ENCODE measurements at places on chromosomes 16 and 17.

DNA sequence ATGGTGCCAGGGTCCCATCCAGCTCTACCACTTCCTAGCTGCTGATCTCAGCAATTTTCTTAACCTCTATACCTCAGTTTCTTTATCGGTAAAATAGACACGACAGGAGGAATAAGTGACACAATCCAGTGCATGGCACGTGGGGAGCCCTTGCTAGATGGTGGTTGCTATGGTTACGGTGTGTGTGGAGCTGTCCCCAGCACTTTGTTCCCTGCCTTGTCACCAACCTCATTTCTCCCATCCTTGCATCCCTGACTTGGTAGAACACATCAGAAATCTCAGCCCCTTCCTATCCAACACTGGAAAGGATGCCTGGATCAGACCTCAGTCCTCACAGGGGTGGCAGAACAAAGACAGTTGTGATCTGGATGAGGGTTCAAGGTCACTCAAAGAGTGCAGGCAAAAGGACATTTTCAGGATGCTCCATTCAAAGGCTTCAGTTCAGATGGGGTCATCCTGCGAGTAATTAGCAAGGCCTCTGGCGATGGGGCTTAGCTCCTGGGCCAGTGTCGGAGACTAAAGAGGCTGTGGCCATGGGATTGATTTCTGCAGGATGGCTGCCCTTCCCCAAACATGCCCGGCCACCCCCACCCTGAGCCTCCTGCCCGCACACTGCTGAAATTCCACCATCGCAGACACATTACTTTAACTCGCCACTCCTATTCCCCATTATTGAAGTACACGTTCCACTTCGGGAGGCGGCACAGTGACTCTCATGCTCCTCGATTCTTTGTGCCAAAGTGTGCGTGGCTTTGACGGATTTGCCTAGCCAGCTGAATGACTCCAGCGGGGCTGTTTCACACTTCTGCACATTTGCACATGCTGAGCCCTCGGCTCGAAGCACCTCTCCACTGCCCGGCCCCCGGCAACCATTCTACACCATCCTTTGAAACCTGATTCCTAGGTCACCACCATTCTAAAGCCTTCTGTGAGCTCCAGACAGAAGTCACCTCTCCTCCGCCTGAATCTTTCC lies 40.3 kb downstream of the WNT3 start:
- DNase-seq: no peak

DNA sequence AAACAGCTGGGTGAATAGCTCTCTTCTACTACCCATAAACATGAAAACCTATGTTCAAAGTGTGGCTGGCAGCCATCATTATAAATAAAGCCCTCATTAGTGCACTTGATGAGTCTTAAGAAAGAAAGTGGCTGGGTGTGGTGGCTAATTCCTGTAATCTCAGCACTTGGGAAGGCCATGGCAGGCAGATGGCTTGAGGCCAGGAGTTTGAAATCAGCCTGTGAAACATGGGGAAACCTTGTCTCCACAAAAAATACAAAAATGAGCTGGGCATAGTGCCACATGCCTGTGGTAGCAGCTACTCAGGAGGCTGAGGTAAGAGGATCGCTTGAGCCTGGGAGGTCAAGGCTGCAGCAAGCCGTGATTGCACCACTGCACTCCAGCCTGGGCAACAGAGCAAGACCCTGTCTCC lies 28.3 kb upstream of the APPBP2 start:
- DNase-seq: no peak

GRCh38 chr17:75756451-75757085 lies 8.4 kb downstream of the GALK1 start:
- DNase-seq: no peak

- no peak for DNase-seq
These were observed 21.2 kb downstream of the SAP30BP start for GRCh38 chr17:75688209-75688825.

DNA sequence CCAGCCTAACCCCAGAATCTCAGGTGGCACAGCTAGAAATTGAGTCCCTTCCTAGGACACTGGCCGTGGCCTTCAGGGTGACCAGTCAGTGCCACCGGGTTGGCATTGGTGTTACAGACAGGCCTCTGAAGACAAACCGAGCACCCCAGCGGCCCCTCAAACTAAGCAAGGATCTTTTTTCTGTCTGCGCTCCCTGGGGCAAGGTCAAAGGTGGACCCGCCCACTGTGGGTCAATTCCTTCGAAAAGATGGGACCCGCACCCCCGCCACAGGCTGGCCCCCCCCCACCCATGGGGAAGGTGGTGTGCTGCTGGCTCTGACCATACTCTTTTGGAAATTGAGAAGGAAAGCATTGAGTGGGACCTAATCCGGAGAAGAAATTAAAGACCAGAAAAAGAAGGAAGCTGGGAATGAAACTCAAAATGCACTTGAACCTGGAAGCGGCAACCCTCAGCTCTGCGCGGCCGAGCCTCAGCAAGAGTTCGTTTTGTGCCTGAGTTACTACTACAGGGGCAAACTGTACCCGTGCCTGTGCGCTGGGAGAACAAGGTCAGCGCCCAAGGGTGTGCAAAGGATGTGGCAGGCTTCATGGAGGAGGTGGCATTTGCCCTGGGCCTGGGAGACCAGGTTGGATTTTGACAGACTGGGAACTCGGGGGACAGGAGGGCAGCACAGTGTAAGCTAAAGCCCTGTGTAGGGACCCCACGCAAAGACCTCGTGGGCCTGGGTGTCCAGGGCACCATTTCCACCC lies 20.4 kb downstream of the TMC6 start:
- no peak for DNase-seq

GRCh38 chr17:49717371-49717861 lies 9.7 kb upstream of the SLC35B1 start:
- peak; percentile 9 for DNase-seq

DNA sequence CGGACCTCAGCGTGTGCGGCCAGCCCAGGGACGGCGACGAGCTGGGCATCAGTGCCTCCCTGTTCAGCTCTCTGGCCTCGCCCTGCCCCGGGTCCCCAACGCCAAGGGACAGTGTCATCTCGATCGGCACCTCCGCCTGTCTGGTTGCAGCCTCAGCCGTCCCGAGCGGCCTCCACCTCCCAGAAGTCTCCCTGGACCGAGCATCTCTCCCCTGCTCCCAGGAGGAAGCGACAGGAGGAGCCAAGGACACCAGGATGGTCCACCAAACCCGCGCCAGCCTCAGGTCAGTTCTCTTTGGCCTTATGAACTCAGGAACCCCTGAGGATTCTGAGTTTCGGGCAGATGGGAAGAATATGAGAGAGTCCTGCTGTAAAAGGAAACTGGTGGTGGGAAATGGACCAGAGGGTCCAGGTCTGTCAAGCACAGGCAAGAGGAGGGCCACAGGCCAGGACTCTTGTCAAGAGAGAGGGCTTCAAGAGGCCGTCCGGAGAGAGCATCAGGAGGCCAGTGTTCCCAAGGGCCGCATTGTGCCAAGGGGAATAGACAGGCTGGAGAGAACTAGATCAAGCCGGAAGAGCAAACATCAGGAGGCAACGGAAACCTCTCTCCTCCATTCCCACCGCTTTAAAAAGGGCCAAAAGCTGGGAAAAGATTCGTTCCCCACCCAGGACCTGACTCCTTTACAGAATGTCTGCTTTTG lies 825 bp downstream of the HASPIN start:
- DNase-seq: no peak

GRCh38 chr17:71432378-71433315 lies 688.2 kb upstream of the SOX9 start:
- DNase-seq: no peak

- no peak for DNase-seq
These were observed 688 bp downstream of the ADAP2 start for GRCh38 chr17:30922235-30923030.

All from T-helper 9 cell (primary cell).